ENCODE measurements at places on chromosomes 13 and 19.

- no peak for DNase-seq
These were observed 57.0 kb downstream of the ERCC5 start for GRCh38 chr13:102902789-102903347.

- no peak for DNase-seq
These were observed 52.2 kb upstream of the F7 start for GRCh38 chr13:113053376-113053775.

- DNase-seq = no peak
These were observed 39.7 kb upstream of the RXFP2 start for GRCh38 chr13:31699650-31700049.

DNA sequence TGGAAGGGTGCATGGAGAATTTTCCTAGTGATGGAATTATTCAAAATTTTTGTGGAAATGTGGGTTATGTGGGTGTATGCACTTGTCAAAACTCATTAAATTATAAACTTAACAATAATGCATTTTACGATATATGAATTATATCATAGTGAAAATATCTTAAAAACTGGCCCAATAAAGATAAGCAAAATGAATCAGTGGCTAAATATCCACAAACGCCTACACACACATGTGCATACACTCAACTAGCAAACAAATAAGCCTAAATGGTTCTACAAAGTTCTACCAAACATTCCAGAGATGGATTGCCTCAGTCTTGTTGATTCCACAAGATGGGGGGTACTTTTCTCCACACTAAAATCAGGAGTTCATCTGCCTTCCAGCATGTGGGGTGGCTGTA lies 349.5 kb downstream of the TSHZ3 start:
- DNase-seq = no peak

All from hematopoietic multipotent progenitor cell treated with erythropoietin and hydrocortisone succinate and interleukin-3 and kit ligand, for 8 days (in vitro differentiated cells).